ENCODE measurements at places on chromosomes 2 and 18.

GRCh38 chr2:71907503-71907902 is 240.2 kb downstream of the CYP26B1 start:
- no peak for DNase-seq

GRCh38 chr2:206935991-206936842 is 3.1 kb upstream of the CPO start:
- DNase-seq: no peak

DNA sequence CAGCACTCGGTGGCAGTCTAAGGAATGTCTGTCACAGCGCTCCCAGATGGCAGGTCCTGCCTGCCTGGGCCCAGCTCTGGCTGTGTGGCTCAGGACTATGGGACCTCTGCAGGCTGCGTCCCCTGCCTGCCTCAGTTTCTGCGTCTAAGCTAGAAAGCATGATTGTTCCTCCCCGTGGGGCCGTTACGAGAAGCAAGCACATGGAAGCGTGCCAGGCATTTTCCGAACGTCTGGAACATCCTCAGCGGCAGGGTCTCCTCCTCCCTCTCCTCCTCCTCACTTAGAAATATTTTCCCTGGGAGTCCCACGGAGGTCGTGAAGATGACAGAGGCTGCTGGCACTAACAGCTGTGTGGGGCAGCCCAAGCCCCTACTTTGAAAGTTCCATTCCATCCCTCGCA is 43.3 kb downstream of the LRRFIP1 start:
- peak; percentile 81 for DNase-seq

DNA sequence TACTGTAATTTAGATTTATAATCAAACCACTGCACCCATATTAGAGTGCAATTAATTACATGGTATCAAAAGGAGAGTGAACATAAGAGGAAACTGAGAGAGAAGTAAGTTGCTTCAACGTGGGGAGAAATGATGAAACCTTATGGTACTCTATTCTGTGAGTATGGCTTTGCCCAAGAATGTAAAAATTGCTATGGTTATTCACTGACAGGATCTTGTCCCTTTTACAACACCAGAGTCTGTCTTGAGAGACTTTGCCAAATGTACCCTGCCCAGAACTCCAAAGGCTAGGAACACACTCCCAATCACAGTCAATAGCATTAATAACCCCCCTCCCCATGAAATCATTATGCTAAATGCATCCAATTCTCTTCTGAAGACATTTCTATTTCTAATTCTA is 974.8 kb upstream of the POU3F3 start:
- DNase-seq: no peak

GRCh38 chr2:74530239-74531187 is 780 bp downstream of the HTRA2 start:
- DNase-seq: no peak

DNA sequence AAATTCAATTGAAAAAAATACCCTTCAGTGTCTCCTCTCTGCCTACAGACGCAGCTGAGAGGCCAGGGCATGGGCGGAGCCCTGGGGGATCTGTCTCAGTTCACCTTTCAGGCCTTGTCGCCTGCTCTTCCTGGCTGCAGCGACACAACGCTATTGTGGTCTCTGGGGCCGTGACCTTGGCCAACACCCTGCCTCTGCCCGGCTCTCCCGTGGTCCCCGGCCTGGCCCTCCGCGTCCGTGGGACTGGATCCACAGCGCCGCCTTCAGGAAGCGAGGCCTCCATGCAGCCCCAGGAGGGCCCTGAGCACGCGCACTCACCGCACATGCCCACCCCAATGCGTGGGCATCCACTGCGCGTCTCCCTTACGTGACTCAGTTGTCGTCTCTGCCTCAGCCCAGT is 81.1 kb downstream of the MRPS9 start:
- no peak for DNase-seq

- DNase-seq: peak; percentile 27
These were observed 514 bp downstream of the BCL2L11 start for GRCh38 chr2:111121028-111121827.

DNA sequence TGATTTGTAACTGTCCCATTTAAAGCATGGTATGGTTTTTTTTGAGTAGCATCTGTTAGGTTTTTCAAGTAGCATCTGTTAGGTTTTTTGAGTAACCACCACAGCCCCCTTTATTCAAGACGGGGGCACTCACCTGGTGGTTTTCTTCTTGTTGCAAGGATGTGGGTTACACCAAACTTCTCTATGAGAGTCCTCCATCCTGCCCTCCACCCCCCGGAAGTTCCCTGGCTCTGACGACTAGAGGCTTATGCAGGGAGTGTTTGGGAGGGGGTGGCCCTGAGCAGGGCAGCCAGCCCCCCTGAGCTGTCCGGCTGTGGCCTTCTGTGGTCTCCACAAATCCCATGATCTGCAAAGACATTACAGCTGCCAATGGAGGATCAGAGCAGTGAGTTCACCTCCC is 39.3 kb downstream of the MTCL1 start:
- DNase-seq: no peak

GRCh38 chr2:86831537-86831936 is 30.1 kb downstream of the CD8B start:
- no peak for DNase-seq

DNA sequence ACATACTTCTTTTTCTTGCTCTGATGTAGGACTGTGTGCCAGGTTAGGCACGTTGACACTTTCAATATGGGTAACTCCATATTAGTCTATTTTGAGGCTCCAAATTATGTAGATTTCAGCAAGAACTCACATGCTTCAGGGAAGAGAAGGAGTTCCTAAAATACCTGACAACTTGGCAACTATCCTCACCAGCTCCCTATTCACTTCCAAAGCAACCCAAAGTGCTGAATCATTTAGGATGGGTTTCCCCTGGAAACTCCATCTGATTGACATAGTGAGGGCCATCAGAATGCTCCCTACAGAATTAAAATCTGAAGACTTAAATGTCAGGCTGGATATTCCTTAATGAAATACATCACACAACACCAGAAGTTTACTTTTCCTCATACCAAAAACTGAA is 32.5 kb upstream of the NFU1 start:
- DNase-seq: no peak

GRCh38 chr2:96144481-96145035 is 682 bp downstream of the DUSP2 start:
- no peak for DNase-seq

GRCh38 chr2:3210257-3210656 is 167.4 kb downstream of the EIPR1 start:
- no peak for DNase-seq

- no peak for DNase-seq
These were observed 180.6 kb downstream of the IRS1 start for GRCh38 chr2:226618875-226619605.

DNA sequence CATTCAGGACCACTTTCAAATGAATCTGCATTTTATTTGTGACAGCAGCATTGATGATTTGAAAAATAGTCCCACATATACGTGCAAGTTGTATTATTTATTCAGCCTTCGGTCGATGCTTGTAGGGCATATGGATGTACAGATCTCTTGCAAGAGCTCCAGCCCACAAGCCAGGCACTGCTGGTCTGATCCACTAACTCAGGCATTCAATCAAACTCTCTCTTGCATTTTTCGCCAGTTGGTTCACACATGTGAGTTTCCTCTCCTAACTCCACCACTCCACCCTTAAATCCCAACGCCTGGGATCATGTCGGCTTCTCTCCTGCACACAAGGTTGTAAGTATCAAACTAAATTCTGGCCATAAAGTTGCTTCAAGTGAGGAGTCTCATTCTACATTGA is 318.7 kb downstream of the CYP26B1 start:
- DNase-seq: no peak

DNA sequence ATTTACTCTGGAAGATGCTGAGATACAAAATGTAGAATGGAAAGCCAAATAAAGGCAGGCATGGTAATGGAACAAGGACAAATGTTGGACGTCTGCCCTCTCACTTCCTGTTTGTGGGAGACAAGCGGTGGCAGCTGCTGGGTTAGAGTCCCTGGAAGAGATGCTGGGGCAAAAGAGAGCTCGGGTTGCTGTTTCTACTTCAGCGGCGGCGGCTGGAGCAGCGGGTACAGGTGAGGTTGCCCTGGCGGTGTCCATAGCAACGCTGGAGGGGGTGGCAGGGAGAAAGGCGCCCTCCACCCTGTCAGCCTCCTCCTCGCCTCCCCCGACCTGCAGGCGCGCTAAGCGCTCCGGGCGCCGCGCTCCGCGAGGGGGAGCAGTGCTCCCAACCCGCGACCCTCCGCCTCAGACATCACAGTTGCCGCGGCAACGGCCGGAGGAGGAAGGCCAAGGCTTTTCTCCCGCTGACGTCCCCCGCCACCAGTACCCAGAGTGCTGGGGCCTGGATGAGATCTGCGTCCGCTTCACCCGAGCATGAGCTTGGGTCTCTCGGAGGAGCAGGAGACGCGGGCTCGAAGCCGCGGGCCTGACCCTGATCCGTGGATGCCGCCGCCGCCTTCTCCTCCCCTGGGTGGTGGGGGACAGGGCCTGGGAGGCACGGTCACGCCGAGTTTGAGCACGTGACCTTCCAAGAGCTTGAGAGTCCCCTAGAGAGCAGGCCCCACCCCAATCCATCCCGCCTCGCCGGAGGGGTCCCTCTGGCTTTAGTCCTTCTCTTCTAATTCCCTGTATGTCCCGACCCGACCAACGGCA is 65.6 kb downstream of the NOL4 start:
- peak; percentile 10 for DNase-seq

DNA sequence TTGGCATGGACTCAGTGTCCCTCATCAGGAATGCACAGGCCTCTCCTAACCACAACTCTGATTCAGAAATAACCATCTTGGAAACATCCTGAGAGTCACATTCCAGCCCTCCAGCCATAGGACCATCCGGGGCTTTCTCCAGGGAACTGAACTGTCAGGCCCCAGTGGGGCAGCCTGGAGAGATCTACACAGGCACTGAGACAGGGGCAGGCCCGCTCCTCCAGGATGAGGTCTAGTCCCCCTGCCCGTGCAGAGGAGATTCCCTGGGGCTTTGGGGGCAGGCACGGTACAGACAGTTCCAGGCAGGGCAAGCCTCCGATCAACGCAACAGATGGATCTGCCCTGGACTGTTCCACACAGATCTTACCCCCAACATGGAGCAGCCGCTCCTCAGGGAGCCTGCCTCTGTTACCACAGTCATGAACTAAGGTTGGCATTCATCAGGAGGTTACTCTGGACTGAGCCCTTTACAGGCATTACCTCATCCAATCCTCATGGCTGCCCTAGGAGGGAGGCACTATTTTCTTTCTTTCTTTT is 12.0 kb downstream of the KCNK3 start:
- DNase-seq: no peak

DNA sequence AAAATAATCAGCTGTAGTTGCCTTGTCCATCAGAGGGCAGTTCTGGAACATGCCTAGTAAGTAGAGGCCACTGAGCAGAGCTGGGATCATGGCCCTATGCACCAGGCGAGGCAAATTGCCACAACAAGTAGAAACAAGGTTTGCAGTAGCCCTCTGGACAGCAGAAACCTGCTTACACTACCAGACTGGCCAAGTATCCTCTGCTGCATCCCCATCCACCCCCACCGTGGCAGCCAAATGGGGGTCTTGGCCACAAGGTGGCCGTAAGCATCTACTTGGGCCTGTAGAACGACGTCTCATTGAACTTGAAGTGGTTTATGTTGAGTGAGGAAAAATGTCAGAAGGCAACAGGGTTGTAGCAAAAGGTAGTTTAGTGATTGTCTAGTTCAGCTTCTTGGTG is 241.2 kb downstream of the ALPK2 start:
- DNase-seq: no peak

GRCh38 chr2:232103140-232103737 is 141.7 kb downstream of the DIS3L2 start:
- no peak for DNase-seq

GRCh38 chr2:45288532-45289417 is 279.5 kb upstream of the SIX2 start:
- DNase-seq: no peak

DNA sequence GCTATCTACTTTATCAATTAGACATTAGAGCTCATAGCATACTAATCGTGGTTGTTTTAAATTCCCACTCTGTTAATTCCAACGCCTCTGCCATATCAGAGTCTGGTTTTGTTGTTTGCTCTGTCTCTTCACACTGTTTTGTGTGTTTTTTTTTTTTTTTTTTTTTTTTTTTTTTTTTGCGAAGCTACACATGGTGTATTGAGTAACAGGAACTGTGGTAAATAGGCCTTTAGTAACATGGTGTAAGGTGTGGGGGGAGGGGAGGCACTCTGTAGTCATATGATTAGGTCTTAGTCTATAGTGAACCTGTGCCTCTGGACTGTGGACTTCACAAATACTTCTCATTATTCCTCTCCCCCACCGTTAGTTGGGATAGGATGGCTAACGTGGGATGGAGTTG is 370.7 kb upstream of the RAB12 start:
- DNase-seq: no peak

DNA sequence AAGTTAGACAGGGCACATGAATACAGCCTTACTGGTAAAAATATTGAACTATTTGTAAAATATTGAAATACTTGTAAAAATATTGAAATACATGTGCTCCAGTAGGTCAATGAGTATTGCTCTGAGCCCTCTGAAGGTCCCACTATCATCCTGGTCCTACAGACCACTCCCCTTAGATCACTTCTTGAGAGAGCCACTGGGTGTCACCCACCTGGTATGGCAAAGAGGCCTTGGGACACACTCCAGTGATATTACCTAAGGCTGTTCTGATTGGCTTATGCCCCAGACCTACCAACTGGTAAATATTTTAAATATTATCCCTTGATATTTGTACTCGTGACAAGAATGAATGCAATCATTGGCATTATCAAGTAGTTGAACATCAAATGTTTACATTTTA is 5.0 kb downstream of the THSD7B start:
- no peak for DNase-seq

DNA sequence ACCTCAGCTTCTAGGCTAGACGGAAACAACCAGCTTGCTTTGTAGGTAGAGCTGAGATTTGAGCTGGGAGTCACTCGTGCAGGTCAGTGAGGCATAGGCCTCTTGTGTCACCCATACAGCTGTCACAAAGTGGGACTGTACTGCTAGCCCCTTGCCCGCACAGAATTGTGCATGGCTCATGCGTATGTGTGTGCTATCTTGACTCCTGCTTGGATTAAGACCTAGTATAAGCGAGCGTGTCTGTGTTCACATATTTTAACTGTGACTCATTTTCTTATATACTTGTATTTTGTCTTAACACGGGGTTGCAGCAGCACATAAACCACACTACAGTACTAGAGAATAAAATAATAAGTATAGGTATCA is 20.1 kb downstream of the CEP68 start:
- no peak for DNase-seq

DNA sequence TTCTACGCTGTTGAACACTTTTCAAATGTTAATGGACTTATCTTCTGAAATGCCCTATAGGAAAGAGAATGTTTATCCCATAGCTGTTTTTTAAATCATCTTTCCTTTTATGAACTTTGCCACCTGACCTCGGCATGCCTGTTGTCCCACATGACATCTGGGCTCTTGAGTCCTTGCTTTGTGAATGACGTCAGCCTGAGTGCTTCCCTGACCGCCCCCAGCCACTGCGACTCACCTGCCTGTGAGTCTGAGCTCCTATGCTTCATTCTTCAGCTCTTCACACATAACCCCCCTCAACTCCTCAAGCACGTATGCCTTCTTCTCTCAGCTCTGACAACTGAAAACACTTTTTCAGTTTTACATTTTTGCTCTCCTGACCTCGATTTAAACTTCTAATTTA is 166.8 kb downstream of the DCDC2C start:
- no peak for DNase-seq

- no peak for DNase-seq
These were observed 772.8 kb upstream of the LRRTM1 start for GRCh38 chr2:81077396-81077795.

- peak; percentile 11 for DNase-seq
These were observed 222.9 kb downstream of the HDAC4 start for GRCh38 chr2:239177908-239178307.

GRCh38 chr2:136122661-136123060 is 4.7 kb upstream of the CXCR4 start:
- no peak for DNase-seq
